ENCODE measurements at places on chromosomes 3 and 15. TPM values are rescaled to one million over a fixed set of nuclear protein-coding genes. Genes with fewer than 3 reads are reported as not detected.

- peak; percentile 82 for DNase-seq
Measured at GRCh38 chr15:41940441-41940857, 31.9 kb downstream of the EHD4 start.

The ARGFX gene
- total RNA-seq = not detected

GRCh38 chr3:76715426-76715825, 324.5 kb upstream of the ROBO2 start:
- DNase-seq = no peak

The TLR9 gene
- not detected for total RNA-seq

All from Panc1 (cell line).